Peyer's patch (tissue), 4 donors: ENCODE measurements at places on chromosomes 11 and 22.

DNA sequence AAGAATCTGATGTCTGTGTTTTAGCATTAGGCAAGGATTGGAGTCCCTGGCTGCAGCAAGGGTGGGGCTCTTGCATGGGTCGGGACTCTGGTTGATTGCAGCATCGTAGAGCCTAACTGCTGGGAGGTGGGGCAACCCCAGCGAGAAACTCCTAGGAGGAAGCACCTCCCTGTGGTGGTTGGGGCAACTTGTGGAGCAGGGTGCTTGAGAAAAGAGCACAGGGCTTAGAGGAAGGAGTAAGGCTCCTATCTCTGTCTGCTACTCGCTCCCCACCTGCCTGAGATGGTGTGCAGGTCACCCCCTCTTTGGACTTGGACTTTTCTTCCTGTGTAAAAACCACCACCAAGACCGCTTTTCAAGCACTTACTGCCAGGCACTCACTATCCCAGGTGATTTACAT, 15.6 kb downstream of the SREBF2 start:
- peak; percentile 73 for DNase-seq

- no peak for DNase-seq
These were observed 81.7 kb upstream of the SHISAL1 start for GRCh38 chr22:44394246-44395117.

DNA sequence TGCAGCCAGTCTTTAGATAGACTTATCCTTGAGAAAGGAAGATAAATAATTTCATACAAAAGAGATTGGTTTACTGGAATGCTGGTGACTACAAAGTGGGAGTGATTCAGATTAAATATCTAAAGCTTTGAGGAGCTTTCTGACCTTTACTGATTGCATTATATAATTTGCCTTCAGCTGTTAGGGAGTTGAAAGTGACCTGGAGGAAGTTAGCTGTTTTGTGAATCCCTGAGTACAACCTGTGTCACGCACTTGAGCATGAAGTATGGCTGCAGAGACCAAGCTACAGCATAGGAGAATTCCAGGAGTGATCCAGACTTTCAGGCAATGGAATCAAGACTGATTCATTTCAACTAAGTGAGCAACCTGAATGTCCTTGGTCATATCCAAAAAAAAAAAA, 1848.3 kb upstream of the RAG2 start:
- DNase-seq: no peak

GRCh38 chr11:44978274-44978960, 27.7 kb upstream of the TP53I11 start:
- no peak for DNase-seq

GRCh38 chr22:31102441-31103081, 4.8 kb downstream of the SELENOM start:
- DNase-seq: peak; percentile 41
